Osteocyte (in vitro differentiated cells): ENCODE measurements at places on chromosomes 1 and 21.

DNA sequence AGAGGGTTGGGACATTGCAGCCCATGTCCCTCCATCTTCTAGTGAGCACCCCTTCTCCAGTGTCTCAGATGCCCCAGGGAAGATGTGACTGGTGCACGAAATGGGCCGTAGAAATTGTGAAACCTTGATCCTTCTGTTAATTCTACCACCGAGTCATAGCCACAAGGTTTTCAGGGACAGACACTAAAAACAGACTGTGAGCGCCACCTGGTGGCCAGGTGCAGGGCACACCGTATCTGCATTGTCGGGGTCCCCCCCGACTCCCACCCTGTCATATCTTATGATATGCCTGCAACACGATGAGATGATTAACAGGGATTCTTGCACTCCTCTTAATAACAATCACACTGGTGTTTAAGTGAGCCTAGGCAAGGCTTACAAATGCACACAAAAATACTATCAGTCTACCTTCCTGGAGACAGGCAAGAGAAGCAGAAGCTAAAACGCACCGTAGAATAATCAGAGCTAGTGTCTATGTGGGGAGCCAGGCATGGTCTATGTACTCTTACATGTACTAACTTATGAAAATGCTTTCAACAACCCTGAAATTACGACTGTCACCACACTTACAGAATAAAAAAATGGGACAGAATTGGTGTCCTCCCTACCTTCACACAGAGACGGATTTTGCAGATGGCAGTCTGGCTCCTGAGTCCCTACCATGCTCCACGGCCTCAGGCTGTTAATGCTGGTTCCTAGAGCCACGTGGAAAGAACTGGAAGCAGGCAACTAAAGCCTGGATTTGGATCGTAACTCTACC lies 57.9 kb downstream of the FHAD1 start:
- no peak for DNase-seq

DNA sequence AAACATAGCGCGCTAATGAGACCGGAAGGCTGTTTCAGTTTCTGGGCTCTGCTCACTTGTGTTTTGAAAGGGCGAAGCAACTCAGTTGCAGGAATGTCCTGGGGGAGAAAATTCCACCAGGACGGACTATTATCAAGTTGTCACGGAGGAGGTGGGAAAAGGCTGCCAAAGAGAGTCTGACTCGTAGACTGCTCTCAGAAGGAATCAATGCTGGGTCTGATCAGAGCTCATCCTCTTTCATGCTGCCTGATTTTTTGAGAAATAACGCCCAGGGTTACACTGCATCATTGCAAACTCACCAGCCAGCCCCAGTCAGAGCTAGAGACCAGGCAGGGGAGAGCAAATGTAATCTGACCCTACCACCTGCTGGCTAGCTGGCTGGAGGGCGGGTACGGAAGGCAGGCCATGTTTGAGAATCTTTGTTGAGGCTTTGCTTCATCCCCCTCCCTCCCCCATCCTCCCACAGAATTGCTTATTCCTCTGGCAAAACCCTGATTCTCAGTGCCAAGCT lies 36.4 kb upstream of the BCL9 start:
- DNase-seq: peak; percentile 86

DNA sequence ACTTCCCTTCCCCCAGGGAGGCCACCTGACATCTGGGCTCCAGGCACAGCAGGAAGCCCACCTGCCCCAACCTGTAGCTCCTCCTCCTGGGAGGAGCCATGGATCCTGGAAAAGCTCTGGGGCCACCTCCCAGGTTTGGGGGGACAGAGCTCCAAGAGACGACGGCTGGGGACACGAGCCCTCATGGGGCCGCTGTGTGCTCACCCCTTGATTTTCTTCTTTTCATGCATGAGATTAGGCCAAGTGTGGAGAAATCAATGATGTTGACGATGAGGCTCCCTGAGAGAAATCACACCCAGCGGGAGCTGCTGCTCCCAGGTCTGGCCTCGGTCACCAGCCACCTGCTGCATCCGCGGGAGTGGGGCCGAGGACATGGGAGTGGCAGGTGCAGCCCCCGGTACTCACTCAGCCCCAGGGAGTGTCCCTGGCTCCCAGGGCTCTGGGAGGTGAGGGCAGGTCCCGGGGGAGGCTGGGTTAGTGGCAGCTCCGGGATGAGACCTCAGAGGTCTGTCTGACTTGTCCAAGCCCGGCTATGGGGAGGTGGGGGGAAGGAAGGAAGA lies 8.7 kb downstream of the TNFRSF14 start:
- DNase-seq: no peak

DNA sequence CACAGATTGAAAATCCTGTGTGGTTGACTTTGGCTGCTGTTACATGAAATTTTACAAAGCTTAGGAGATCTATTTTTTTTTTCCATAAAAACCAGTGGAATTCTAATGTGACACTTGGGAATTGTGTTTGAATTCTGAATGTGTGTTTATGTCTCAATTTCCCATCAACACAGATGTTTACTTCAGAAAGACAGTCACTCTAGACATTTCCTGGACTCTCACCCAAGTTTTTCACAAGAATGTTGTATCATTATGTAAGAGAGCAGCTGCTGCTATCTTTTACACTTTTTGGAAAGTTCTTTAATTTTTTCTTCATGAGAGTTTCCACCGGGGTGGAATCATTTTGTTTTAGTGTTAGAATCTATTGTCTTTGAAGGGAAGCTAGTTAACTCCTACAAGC lies 210.1 kb downstream of the GIPC2 start:
- DNase-seq: no peak

DNA sequence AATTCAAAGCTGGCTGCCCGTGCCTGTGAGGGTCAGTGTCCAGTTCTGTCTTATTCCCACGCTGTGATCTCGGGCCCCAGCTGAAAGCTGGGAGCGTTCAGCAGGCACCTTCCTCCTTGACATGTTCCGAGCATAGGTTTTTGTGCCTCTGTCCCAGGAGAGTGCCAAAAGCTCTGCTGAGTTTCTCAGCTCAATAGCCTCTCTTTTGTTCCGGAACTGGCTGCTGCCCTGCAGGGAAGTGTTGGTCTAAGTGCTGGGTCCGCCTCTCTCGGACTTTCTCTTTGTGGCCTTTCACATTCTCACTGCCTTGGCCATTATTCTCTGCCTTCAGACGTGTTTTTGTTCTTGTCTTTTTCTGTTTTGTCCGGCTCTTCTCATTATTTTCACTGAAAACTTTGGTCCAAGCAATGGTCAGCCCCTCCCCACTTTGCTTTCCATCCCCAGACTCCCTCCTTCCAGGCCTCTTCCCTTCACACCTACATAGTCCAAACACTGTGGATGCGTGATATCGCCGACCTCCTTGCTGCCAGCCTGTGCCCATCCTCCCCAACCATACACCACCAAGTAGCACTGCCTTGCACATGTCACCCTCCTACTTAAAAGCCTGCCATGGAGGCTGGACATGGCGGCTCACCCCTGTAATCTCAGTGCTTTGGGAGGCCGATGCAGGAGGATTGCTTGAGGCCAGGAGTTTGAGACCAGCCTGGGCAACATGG lies 233.8 kb downstream of the RHOU start:
- DNase-seq: no peak

DNA sequence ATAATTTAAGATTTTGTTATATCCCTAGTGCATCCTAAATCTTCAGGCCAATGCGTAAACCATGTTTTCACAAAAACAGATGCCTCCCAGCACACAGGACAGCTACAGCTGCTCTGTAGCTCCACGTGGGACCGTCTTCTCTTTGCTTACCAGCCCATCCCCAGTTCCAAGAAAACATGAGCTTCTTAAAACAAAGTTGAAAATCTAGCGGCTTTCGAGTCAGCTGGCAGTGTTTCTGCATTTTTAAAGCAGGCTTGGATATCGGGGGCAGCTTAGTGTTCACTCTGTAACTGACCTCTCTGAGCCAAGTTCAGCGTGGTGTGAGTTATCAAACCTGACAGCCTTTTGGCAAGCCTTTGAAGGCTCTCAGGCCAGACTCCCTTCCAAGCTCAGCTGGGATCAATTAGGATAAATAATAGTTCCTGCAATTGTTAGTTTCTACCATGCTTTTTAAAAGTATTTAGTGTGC lies 881.5 kb downstream of the LTN1 start:
- DNase-seq: no peak

DNA sequence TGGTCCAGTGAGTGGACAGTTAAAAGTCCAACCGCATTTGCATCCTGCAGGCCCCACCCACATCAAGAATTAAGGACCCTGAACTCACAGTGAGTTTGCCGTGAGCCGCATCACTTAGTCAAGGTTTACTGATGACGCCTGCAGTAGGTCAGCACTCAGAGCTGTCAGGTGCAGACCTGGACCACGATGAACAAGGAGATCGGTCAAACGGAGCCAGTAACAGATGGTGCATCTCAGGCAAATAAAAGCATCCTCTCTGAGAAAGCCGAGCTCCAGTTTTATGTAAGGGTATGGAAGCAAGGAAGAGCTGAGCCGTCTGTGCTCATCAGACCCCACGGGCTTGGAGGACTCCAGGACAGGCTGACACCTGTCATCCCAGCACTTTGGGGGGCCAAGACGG lies 4.5 kb downstream of the PRDM15 start:
- no peak for DNase-seq

DNA sequence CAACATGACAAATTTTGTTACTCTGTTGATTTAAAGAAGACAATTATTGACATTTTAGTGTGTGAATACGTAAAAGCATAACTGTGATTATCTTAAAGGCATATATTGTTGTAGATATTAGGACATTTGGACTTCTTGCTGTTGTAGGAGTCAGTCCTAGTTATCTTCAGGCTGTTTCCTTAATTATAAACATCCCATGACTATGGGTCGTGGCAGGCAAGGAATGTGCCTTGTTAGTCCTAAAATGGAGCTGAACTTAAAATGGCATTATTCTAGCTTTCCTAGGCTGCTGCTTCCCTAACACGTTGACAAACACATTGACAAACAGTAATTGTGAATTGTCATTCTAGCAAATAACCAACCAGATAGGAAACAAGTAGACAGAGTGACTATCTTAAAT lies 4.4 kb upstream of the MPZL1 start:
- no peak for DNase-seq

- no peak for DNase-seq
These were observed 4.5 kb downstream of the TTC24 start for GRCh38 chr1:156583821-156584622.

DNA sequence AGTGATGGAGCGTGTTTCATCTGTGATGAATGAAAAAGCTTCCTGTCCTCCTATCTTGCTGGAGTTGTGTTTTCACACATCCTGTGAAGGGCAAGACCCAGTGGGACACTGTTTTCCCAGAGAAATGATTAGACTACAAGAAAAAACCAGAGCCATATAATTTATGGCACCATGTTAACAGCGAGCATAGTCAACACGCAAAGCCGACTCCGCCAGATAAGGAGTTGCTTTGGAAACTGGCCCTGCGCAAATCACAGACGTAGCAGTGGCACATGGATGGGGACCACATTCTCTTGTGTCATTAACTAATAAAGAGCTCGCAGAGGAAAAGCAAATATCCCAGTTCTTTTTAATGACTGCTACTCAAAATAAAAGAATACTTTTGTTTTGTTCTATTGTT lies 471.2 kb upstream of the RUNX1 start:
- no peak for DNase-seq

GRCh38 chr1:153957744-153958110 lies 685 bp downstream of the CRTC2 start:
- no peak for DNase-seq

- no peak for DNase-seq
These were observed 233.1 kb upstream of the VAMP3 start for GRCh38 chr1:7538033-7538432.

DNA sequence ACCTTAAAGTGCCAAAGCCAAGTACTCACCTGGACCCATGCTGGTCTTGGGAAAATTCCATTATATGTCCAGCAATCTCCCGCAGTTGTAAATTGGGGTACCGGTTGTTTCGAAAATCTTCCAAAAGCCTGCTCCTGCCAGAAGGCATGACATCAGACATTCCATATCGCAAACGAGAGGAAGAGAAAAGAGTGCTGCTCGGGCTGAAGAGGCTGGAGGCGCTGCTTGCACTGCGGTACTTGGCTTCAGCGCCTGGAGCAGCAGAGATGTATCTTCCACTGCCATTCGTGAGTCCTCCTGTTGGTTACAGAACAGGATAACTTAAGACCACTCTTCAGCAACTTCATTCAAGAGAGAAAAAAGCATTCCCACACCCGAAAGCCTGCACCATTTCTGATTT lies 45.1 kb upstream of the SDC3 start:
- no peak for DNase-seq

- no peak for DNase-seq
These were observed 28.4 kb downstream of the AK2 start for GRCh38 chr1:33008051-33008914.

DNA sequence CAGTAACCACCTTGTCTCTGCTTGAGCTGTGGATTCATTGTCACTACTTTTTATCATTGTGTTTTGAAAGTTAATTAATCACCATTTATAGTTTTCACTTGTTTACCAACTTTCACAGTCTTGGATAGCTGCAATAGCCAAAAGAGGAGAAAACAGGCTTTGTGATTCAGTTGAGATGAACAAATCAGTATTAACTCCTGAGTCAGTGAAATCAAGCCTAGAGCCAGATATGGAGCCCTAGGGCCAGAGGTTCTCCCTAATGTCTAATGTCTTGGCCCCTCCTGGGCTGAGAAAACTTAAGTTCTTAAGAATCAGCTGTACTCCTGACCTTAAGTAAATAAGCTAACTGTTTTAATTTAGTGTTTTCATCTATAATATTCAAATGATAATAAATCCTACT lies 228.8 kb downstream of the DNM3 start:
- no peak for DNase-seq

- no peak for DNase-seq
These were observed 26.3 kb upstream of the ATF3 start for GRCh38 chr1:212582291-212582690.

- DNase-seq: no peak
These were observed 36.0 kb downstream of the GNG4 start for GRCh38 chr1:235613602-235614001.

DNA sequence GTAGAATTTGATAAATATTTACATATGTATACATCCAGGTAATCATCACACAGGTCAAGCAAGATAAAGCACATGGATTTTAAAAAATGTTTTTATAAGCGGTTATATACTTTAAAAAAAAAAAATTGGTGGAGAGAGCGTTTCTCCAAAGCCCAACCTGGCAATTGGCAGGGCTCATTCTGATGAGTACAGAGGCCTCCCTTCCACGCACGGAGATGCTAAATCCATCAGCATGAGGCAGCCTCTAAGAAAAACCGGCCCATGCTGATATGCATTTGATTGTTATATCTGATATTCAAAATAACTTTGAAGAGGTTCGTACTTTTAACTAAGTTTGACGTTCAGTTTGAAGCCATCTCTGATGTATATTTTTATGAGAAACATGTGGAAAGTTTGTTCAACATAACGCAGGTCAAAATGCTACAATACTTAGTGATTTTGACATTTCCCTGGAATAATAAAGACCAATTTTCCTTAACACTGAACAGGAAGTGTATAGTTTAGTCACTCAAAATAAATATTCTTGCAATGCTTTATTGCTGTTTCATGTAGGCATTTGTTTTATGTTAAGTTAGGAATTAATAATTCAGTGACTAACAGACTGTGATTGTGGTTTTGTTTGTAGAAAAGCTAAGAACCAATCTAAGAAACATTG lies 151.7 kb downstream of the NR5A2 start:
- no peak for DNase-seq

DNA sequence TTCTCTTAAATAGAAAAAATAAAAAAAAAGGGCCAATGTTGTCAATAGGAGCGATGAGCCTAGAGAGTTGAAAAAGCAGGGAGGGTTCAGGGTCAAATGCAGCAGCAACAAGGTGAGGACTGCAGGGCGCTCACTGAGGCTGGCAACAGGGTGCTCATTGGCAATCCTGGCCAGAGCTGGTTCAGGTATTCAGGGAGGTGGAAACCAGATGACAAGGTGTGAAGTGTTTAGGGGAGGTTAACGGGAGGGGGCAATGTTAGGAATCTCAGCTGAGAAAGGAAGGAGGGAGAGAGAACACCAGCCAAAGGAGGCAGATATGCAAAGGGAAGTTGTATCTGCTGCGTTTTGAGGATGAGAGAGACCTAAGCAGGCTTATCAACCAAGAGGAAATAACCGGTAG lies 129.8 kb upstream of the DAB1 start:
- no peak for DNase-seq
